Activated T-helper 1 cell treated with anti-CD3 and anti-CD28 coated beads, Interleukin-2, amount 50 U/mL, for 16 hours (primary cell): ENCODE measurements at places on chromosomes 1 and 21.

GRCh38 chr1:231125972-231126580, 35.8 kb upstream of the TRIM67 start:
- no peak for DNase-seq

- DNase-seq = no peak
These were observed 33.3 kb downstream of the SIM2 start for GRCh38 chr21:36732217-36732616.

DNA sequence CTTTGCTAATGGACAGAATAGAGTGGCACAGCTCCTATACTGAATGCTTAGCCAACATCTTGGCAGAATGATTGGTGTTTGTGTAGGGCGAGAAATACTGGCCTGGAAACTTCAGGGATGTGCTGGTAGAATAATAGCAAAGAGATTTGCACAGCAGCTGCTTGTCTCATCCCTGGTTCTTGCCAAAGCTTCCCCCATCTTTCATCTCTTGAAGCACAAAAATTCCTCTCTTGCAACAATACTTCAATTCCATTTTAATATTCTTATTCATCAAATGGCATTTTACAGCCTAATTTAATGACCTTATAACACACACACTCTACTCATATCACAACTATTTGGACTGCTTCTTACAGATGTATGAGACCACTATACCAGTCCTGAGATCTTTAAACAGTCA, 37.7 kb downstream of the LHX8 start:
- DNase-seq = no peak

GRCh38 chr1:219541946-219542345, 71.0 kb downstream of the ZC3H11B start:
- no peak for DNase-seq
